H7 (cell line): ENCODE measurements at places on chromosomes 4 and X.

GRCh38 chr4:81915430-81915829 is 443.7 kb upstream of the RASGEF1B start:
- DNase-seq: no peak

- no peak for DNase-seq
These were observed 51.2 kb upstream of the FAM47B start for GRCh38 chrX:34891391-34891790.

GRCh38 chr4:137076908-137077307 is 455.4 kb downstream of the PCDH18 start:
- DNase-seq: no peak

DNA sequence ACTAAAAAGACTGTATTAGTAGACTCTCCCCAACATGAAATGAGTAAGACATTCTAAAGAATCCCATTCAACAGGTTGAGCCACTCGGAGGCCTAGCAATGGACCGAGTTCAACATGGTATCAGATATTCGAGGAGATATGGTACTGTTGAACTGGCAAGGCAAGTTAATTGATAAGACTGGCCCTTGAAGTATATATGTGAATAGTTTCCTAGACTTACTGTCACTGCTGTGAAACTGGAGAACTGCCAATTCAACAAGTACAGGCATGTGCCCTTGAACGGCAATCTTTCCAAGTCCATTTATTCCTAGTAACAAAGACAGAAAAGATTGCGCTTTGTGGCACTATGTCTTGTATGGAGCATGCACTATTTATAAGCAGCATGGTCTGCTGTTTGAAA is 24.4 kb downstream of the FAT1 start:
- no peak for DNase-seq

GRCh38 chr4:3360777-3361176 is 68.0 kb downstream of the RGS12 start:
- DNase-seq: no peak

DNA sequence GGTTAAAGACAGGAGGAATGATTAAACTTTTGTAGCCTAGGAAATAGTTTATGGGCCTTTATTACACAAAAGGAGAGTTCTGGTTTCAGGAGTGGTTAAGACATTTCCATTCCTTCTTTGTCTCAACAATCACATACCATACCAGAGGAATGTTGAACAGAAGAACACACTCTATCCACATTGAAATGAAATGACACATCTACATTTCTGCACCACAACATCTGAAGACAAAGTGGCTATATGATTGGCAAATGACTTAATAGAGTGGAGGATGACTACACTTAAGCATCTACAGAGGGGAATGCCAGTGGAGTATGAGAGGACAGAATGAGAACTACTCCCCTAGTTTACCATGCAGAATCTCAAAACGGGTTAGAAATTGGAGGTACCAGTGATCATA is 8.0 kb downstream of the CYP2U1 start:
- DNase-seq: no peak

DNA sequence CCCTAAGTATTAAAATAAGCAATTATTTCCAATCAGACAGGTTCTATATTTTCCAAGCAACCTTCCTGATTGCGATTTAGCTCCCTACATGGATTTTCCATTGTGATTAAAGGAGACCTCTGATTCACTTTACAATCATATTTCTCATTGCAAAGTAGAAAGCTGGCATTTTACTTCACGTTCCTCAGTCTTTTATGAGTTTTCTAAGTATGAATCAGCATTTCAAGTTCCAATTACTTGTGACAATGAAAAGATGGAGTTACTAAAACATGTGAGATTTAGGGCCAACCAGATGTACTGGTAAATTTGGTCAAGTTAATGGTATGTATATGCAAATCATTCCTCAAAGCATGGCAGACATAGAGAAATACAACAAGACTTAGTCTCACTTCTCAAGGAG is 206.2 kb downstream of the KCNIP4 start:
- DNase-seq: no peak

DNA sequence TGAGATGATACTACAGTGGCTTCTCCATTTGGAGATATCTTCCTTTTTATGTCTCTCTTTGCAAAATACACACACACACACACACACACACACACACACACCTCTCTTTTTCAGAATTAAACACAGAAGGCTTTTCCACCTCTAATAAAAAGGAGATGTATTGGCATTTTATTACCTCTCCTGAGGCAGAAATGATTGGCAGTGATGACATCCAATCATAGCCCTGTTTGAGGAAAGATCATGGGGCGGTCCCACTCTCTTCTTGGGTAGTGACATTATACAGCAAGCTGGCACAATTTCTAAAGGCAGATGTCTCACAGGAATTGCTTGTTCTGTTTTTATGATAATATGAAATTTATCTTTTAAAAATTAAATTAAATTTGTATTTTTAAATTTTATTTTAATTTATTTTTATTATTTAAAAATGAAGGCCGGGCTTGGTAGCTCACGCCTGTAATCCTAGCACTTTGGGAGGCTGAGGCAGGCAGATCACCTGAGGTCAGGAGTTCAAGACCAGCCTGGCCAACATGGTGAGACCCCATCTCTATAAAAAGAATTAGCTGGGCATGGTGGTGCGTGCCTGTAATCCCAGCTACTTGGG is 15.6 kb downstream of the CHRNA9 start:
- DNase-seq: peak; percentile 41

DNA sequence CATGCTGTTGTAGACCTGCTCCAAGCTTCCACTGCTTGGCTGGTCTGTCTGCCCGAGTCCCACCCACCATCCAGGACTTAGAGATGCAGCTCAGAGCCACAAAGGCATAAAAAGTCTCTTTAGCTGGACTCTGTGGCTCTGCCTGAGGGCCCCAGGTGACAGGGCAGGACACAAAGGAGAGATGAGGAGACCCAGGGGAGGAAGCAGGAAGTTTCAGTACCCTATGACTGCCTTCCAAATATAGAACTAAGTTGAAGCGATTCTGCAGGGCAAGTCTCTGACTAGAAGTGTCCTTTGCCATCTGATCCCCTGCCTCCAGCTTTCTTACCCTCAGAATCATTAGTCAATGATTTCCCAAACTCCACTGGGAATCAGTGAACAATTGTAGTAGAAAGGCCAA is 11.2 kb upstream of the CXCR3 start:
- no peak for DNase-seq

DNA sequence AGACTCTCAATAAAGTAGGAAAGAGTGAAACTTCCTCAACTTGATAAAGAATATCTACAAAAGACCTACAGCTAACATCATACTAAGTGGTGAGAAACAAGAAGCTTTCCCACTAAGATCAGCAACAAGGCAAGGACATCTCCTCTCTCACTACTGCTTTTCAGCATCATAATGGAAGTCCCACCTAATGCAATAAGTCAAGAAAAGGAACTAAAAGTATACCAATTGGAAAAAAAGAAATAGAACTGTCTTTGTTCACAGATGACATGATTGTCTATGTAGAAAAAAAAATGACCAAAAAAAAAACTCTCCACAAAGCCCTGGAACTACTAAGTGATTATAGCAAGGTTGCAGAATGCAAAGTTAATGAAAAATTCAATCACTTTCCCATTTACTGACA is 25.1 kb upstream of the SH3RF1 start:
- DNase-seq: no peak

GRCh38 chr4:5683566-5683965 is 24.8 kb downstream of the EVC2 start:
- DNase-seq: no peak
